ENCODE measurements at places on chromosomes 2 and 18. TPM values are rescaled to one million over a fixed set of nuclear protein-coding genes. Genes with fewer than 3 reads are reported as not detected.
A peak's percentile ranks its signal among the peaks of the same experiment; 100 is the strongest.

GRCh38 chr18:47545613-47546012 lies 294.2 kb upstream of the SKOR2 start:
- DNase-seq: no peak

The OR6B2 gene
- not detected for total RNA-seq

The CD207 gene
- not detected for total RNA-seq

The EVX2 gene
- total RNA-seq: not detected

- peak; percentile 85 for DNase-seq
Measured at GRCh38 chr18:74598350-74599001, 806 bp downstream of the ZNF407 start.

The DCDC2C gene
- not detected for total RNA-seq

The DNPEP gene
- total RNA-seq: 91.7 TPM

- DNase-seq: no peak
Measured at GRCh38 chr18:69518989-69519388, 118.3 kb downstream of the DOK6 start.

- DNase-seq: no peak
Measured at GRCh38 chr2:147094077-147094476, 750.8 kb upstream of the ACVR2A start.

GRCh38 chr2:6506859-6507258 lies 358.8 kb downstream of the CMPK2 start:
- DNase-seq: no peak

All from B cell (primary cell).